ENCODE measurements at places on chromosomes 13 and 19. TPM values are rescaled to one million over a fixed set of nuclear protein-coding genes. Genes with fewer than 3 reads are reported as not detected.

DNA sequence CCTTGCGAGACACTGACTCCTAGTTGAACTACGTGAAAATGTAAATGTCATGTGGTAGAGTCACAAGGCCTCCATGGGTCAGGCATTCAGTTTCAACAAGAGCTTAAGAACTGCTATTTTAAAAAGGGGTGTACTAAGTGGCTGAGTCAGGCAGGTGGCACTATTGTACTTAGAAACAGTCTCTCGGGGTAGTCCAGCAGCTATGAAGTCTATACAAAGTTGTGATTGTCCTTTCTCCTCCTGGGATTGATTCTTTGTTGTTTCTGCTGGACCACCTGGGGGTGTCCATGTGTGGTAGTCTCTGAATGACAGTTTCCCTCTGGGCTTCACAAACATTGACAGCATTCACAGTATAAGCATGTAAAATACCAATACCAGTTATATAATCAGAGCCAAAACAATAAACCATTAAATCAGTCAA is 33.0 kb downstream of the UGGT2 start:
- DNase-seq = peak; percentile 44

- no peak for DNase-seq
Observed at GRCh38 chr13:87680298-87680697, 9.1 kb downstream of the SLITRK5 start.

The APLP1 gene
- 4.0 TPM for total RNA-seq

DNA sequence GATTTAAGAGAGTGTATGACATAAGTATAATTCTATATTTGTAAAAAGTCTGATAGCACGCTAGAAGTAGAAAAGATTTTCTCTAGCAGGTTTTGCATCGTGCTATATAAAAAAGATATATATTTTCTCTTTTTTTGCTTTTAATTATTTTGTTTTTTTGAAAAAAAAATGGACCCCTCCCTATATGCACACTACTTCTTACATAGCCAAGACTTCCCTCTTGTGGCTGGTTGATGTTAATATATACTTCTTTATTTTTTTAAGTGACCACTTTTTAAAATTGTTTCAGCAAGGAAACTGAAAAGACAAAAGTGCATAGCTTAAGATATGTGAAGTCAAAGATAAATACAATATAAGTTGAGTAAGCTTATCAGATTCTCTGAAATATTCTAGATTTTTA is 1202.8 kb downstream of the DIAPH3 start:
- DNase-seq = no peak

GRCh38 chr19:7177926-7178325 is 108.4 kb downstream of the ZNF557 start:
- no peak for DNase-seq

- DNase-seq = no peak
Observed at GRCh38 chr13:86562866-86563265, 763.6 kb upstream of the SLITRK6 start.

- no peak for DNase-seq
Observed at GRCh38 chr19:10769533-10770491, 51.9 kb downstream of the DNM2 start.

DNA sequence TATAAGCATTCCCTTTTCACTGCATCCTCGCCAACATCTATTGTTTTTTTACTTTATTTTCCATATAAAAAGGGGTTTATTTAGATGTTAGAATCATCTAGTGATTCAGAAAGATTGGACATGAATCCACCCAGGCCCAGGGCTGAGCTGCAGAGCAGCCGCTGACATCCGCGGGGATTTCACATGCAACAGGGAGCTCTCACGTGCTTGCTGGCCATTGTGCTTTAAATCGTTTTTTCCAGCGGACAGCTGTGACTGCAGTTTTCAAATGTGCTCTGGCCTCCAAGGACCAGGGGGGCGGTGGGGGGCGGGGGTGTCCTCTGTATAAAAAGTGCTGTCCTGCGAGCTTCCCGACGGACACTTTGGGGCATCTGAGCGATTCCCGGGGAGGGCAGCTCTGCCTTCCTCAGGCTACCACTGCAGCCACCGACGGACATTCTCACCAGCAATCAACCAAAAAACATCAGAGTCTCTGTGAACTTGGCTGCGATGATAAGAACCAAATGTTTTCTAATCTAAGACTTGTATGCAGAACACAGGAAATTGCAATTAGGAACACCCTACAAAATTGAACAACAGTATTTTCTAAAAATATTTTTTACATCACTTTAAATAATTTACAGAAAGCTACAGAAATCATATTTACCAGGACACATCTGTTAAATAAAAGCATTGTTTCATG is 12.6 kb downstream of the RB1 start:
- no peak for DNase-seq

The ZNF442 gene
- total RNA-seq = 0.92 TPM

- no peak for DNase-seq
Observed at GRCh38 chr19:30722186-30722585, 350.0 kb downstream of the ZNF536 start.

All from pulmonary artery endothelial cell (primary cell).